ENCODE measurements at places on chromosomes 5 and 9.

GRCh38 chr9:129166623-129167557 lies 11.2 kb downstream of the IER5L start:
- no peak for DNase-seq

- DNase-seq = no peak
Observed at GRCh38 chr5:62007457-62007856, 298.5 kb upstream of the KIF2A start.

DNA sequence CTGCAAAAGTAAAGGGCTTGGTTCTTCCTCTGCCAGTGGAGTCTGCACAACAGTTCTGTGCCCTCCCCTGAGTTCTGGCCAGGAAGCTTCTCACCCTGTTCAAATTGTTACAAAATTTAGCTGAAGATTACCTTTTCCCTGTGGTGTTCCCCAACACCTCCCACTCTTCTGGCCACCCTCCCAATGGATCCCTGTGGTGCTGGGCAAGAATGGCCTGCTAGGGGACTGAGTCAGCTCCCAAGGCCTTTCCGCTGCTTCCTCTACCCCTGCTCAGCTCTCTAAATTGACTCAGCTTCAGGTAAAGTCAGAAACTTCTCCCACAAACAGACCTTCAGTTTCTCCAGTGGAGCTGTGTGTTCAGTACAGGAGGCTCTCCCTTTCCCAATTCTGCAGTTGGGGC lies 186.0 kb downstream of the NR2F1-AS1 start:
- no peak for DNase-seq

- DNase-seq = no peak
Observed at GRCh38 chr5:137401946-137402345, 97.2 kb downstream of the SPOCK1 start.

DNA sequence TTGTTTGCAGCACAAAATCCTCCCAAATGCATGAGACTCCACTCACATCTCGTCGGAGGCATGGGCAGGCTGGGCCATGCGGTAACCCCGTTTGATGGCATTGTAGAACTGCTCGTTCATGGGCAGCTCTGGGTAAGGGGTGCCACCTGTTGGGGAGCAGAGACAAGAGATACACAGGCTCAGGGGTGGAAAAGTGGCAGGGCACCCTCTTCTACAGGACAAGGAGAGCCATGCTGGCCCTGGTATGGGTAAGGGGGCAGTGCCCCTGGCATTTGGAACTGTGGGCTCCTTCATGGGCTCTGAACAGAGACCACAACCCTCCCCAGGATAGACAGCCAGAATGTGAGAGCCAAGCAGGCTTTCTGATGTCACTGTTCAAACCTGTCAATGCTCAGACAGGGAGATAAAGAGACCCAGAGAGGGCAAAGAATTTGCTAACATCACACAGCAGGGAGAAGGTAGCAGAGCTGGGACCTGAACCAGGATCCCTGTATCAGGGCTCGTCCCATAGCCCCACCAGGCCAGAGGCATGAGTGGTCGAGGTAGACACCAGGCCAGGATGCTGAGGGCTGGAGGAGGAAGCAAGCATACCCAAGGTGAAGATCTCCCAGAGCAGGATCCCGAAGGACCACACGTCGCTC lies 33.2 kb upstream of the CSF1R start:
- no peak for DNase-seq

DNA sequence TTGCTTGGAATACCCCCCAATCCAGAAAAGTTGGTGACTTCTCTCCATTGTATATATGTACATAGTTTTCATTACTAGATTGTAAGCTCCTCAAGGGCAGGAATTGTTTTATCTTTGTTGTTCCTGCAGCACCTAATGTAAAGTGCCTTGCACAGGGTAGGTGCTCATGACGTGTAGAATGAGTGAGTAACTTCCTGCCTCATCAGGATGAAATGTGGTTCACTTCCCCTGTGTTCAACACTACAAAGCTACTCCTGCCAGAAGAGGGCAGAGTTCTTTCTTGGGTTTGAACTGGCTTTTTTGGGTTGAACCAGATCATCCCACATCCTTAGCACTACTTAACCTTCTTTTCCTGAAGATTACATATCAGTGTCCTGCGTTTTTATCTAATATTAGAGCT lies 23.9 kb downstream of the GTF3C4 start:
- peak; percentile 14 for DNase-seq
